ENCODE measurements at places on chromosomes 16 and 17.

DNA sequence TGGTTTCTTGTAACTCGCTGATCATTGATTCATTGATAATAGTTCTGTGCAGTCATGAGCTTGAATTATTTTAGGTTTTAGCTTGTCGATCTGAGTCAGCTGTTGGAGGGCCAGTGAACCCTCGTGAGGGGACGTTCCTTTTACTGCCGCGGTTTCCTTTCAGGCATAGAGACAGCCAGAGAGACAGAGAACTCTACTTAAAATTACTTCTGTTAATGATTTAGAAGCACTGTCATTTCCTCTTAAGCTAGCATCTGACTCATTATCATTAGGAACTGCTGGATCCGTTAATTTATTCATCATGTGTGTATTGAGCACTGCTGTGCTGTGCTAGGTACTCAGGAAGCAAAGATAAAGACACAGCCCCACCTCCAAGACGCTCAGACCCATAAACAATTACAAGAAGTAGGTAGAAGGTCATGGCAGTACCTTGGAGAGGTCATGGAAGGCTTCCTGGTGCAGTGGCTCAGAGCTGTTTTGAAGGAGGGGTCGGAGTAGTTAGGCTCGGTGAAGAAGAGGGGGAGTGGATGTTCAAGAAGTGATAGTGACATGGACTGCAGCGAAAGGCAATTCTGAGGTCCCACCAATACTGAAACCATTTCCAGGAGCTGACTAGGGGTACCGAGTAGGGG, 3.3 kb downstream of the PGS1 start:
- no peak for DNase-seq

- DNase-seq, result peak; percentile 69
These were observed 100.9 kb downstream of the PARN start for GRCh38 chr16:14529010-14529669.

GRCh38 chr17:7240375-7240774, 1.1 kb upstream of the PHF23 start:
- no peak for DNase-seq

- DNase-seq, result no peak
These were observed 7.8 kb upstream of the CAMKK1 start for GRCh38 chr17:3900646-3901045.

DNA sequence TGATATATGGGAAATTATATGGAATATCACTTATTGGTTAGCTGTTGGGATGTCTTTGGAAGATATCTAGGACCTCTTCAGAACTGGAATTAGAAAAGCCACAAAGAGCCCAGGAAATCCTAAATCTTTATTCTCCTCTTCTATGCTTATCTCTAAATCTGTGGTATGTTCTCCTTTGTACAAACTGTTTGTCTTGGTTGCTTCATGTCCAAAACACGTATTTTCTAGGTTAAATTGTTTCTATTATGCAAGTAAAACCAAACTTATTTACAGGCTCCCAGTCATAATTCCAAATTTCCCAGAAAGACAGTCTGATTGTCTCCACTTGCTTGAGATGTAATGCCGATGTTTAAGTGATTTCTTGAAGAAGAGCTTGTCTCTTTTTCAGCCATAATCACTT, 650.9 kb downstream of the CDH11 start:
- no peak for DNase-seq

DNA sequence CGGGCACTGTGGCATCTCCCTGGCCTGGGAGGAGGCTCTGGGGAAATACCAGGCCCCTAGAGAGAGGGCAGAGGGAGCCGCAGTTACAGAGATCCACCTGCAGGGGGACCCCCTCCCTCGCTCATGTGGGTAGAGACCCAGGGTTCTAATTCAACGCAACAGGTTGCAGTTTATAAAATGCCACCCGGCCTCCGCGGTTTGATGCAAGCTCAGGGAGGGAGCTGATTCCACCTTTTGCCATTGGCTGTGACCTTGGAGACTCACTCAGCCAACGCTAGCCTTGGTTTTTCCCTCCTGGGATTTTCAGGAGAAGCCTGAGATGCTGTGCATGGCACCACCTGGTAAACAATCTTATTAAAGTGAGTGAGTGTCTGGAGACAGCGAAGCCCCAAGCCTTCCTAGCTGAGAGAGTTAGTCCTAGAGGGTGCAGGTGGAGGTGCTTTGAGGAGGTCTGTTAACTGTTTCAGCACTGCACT, 12.1 kb downstream of the TTLL6 start:
- DNase-seq, result peak; percentile 97

- no peak for DNase-seq
These were observed 306.0 kb upstream of the CDH8 start for GRCh38 chr16:62342216-62342615.

GRCh38 chr16:66900721-66901441, 17.8 kb downstream of the CDH16 start:
- DNase-seq, result no peak

DNA sequence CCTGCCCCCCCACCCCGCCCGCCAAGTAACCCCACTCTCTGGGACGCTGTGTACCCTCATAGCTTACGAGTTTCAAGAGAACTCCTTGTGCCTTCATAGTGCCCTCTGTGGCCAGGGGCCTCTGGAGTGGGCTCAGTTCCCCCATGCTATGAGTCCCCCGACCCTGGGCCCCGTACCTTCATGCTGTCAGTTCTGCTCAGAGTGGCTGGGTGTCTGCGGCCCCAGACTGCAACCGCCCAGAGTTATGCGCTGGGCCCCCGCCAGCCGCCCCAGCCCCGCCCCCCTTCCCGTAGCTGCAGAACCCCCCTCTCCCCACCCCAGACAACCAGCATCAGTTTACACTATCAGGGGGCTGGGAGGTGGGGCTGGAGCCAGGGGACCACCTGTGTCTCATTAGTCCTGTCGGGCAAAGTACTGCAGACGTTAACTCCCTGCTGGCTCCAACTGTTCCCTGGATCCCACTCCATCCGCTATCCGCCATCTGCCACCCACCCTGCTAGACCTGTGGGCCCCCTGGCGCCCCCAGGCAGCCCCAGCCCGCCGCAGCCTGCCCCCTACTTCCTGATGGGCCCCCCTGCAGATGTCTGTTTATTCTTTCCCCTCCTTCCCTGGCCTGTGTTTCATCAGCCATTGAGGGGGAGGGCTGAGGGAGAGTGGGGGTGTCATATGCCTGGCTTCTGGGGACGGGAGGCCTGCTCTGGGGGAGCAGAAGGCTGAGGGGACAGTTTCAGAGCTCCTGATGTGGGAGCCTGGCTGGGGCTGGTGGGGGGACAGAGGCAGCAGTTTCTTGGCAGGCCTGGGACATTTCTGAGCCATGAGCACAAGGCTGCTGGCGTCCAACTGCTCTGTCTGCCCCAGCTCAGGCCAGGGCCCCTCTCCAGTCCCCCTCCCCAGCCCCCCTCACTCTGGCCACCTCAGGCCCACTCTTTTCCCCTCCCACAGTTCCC, at the start of gene MFAP4:
TSS of gene MFAP4 (minus strand) at position 217 of the 947 bp plus-strand sequence. CDS start at position 182, 35 bp downstream.
- peak; percentile 66 for DNase-seq

DNA sequence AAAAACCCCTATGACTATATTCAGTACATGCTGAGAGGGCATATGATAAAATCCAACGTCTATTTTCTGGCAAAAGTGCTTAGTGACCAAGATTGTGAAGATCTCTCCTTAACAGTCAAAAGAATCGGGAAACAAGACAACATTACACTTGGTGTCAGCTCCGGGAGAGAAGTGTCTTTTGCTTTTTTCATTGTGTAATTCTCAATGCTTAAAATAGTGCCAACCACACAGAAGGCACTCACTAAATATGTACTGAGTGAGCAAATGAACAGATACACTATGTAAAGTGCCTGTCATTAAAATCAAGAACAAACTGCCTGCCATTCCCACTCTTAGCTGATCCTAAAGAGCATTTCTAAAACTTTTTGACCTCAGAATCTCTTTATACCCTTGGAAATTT, 34.1 kb downstream of the VPS53 start:
- DNase-seq, result no peak

DNA sequence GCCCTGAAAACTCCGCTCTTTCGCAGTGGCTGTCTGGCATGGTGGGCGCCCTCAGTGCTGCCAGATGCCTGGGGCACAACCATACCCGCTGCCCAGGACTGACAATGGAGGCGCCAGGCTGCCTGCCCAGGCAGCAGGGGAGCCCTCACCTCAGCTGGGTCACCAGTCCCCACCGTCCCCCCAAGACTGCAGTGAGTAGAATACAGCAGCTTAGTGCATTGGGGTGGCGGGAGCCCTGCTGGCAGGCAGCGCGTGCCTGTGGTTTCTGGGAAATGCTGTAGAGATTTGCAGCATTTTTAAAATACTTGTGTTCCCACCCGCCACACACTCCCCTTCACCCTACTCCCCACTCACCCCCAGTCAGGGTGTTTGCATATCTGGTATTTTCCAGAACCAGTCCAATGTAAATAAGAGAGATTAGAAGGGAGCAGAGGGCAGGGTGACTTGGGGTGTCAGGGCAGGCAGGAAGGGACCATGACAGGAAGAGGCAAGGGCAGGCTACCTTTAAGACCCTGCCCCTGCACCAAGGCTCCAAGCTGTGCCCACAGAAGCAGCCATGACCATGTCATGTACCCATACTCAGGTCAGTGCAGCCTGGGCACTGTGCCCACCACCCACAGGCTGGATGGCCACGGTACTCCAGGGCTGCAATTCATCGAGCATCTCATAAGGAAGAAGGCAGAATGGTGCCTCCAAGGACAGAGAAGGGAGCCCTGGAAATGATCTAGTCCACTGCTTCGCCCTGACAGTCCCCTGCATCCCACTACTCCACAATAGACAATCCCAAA, 21.5 kb downstream of the MYO18A start:
- DNase-seq, result no peak

- no peak for DNase-seq
These were observed 6.9 kb downstream of the HOXB4 start for GRCh38 chr17:48571024-48571818.

- DNase-seq, result no peak
These were observed 7.9 kb downstream of the SLC12A3 start for GRCh38 chr16:56872863-56873391.

DNA sequence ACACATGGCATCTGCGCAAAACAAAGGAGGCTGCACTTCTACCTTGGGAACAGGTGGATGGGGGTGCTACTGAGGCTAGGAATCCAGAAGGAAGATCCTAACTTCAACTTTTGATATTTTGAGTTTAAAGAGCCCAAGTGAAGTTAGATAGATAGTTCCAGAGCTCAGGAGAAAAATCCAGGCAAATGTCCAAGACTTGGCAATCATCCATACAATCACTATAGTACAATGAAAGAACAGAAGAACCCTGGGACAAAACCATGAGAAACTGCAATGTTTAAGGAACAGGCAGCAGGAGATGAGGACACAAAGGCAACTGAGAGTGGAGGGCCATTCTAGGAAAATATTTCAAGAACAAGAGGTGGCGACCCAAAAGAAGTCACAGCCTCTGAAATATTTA, 12.4 kb downstream of the CDYL2 start:
- DNase-seq, result no peak
